ENCODE measurements at places on chromosomes 11 and 22.

GRCh38 chr22:45268958-45269844 lies 15.5 kb upstream of the UPK3A start:
- peak; percentile 68 for DNase-seq

DNA sequence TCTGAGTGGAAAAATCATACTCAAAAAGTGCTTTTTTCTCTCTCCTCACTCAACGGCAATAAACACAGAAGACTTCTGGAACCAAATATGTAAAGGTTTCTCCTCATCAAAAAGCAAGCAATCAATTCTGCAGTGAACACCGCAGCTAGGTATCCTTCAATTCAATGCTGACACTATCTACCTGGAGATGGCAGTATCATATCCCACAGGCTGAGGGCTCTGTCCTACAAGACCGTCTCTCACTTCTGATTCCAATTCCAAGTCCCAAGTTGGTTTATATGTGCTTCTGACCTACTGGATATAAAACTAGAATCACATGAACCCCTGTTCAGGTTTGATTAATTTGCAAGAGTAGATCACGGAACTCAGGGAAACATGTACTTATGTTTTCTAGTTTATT lies 59.7 kb upstream of the LUZP2 start:
- DNase-seq, result no peak

GRCh38 chr11:17898782-17899181 lies 114.1 kb downstream of the SERGEF start:
- no peak for DNase-seq

DNA sequence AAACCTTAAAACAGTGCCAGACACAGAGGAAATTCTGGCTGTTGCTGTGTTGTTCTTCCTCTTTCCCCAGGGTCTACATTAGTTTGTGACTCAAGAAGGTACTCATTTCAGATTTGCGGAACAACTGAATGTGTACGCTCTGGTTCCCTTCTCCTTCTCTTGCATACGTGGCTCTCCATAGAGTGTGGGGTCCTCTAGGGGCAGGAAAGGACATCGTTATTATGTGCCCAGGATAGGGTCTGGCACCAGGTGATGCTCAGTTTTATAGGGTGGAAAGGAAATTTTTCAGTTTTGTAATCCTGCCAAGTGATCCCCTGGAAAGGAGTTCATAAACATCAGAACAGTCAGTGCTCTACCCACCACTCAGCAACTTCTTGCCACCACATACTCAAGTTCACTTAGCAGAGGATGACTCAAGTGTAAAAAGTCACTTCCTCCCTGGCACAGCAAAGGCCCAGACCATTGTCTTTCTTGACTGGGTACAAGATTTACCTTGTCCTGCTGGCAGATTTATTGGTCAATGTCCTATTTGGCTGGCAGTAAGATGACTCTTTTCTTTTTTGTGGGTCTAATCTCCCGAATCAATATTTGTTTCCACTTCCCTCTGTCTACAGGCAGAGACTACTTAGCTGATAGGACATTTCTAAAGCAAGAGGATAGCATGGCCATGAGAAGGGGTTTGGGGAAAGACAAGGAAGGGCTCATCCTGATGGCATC lies 246.0 kb upstream of the TENM4 start:
- no peak for DNase-seq

DNA sequence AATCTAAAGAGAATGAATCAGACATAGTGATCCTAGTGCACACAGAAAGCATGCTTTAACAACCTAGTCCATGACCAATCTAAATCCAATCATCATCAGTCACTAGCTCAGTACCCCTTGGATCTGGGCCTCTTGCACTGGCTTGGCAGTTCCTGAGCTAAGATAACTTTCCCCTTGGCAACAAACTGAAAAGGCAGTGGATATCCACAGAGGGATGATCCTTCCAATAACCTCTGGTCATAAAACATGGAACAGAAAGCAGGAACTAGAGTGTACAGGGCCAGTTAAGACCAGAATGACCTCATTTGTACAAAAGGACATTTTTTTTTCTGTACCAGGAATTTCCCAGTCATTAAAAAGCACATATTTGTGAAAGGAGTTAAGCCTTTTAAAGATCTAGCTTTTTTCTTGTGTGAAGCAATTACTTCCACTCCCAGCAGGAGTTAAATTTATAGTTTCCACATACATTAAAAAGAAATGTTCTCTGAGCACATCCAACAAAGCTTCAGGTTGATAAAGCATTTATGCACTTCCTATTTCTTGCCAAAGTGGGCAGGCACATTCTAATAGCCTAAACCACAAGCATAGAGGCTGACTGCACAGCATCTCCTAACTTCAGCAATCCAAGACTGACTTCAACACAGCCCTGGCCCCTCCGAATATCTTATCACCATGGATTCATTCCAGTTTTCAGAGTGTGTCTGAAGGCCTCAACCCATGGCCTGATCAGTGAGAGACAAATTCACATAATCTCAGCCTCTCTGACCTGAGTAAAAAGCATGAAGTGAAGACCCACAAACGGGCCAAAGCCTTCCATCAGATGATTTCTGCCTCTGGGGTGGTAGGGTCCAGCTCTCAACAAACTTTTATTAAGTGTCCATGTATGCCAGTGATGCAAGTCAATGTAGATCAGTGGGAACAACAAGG lies 29.9 kb downstream of the GUCY1A2 start:
- no peak for DNase-seq

DNA sequence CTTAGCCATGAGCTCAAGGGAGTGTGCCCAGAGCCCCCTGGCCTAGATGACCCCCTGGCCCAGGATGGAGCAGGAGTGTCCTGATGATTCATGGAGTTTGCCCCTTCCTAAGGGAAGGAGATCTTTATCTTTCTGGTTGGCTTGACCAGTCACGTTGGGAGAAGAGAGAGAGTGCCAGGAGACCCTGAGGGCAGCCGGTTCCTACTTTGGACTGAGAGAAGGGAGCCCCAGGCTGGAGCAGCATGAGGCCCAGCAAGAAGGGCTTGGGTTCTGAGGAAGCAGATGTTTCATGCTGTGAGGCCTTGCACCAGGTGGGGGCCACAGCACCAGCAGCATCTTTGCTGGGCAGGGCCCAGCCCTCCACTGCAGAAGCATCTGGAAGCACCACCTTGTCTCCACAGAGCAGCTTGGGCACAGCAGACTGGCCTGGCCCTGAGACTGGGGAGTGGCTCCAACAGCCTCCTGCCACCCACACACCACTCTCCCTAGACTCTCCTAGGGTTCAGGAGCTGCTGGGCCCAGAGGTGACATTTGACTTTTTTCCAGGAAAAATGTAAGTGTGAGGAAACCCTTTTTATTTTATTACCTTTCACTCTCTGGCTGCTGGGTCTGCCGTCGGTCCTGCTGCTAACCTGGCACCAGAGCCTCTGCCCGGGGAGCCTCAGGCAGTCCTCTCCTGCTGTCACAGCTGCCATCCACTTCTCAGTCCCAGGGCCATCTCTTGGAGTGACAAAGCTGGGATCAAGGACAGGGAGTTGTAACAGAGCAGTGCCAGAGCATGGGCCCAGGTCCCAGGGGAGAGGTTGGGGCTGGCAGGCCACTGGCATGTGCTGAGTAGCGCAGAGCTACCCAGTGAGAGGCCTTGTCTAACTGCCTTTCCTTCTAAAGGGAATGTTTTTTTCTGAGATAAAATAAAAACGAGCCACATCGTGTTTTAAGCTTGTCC lies 14.3 kb downstream of the ADORA2A start:
- no peak for DNase-seq

DNA sequence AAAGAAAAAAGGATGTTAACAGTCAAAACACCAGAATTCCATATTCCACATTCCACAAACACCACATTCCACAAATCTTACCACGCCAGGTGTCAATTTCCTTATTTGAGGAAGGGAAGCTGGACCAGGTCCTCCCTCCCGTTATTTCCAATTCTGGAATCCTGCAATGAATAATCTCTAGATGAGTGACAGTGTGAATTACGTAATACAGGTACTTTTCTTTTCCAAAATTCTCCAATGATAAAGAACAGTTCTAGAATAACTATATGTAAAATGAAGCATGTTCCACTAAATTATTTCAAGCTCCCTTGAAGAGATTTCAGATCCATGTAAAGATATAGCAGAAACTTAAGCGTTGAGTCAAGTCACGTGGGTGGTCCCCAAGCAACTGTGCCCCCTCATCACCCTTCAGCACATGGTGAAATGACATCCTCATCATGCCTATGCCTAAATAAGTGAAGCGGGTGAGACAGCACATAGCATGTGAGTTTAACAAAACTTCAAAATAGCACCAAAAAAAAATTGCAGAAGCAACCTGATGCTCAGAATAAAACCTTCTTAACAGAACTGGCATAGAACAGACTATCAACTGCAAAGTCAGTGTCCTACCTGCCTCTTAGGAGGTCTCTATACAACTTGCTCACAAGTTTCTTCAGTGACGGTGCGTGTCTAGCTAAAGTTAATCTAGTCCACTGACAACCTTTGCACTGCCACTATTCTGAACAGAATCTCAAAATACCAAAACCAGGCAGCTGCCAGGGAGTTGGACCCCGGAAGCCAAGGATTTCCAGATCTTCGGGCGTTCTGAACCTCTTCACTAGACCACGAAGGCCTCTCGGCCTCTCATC lies 876 bp downstream of the NFRKB start:
- no peak for DNase-seq

GRCh38 chr11:77472991-77473800 lies 698 bp downstream of the PAK1 start:
- DNase-seq, result no peak

GRCh38 chr22:33848251-33848650 lies 72.0 kb downstream of the LARGE1 start:
- DNase-seq, result no peak

DNA sequence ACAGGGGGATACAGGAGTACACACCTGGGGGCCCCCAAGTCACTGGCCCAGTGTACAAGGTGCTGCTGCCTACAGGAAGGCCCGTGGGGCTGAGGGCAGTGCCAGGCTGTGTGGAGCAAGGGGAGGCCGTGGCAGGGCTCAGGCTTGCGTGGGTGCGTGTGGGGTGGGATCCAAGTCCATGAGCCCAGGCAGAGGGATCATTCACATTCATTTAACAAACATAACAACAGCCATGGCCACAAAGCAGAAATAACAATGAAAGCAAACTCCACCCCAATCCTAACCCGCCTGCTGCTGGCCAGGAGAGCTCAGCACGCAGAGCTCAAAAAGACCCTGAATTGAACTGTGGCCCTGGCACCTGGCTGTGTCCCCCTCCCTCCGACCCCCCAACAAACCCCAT lies 17.0 kb upstream of the SCGB1A1 start:
- no peak for DNase-seq

- DNase-seq, result no peak
These were observed 84.5 kb downstream of the ISX start for GRCh38 chr22:35150183-35151107.

GRCh38 chr22:26643418-26644100 lies 13.8 kb upstream of the MIAT start:
- no peak for DNase-seq

GRCh38 chr11:62547691-62548281 lies 1.2 kb upstream of the AHNAK start:
- no peak for DNase-seq

DNA sequence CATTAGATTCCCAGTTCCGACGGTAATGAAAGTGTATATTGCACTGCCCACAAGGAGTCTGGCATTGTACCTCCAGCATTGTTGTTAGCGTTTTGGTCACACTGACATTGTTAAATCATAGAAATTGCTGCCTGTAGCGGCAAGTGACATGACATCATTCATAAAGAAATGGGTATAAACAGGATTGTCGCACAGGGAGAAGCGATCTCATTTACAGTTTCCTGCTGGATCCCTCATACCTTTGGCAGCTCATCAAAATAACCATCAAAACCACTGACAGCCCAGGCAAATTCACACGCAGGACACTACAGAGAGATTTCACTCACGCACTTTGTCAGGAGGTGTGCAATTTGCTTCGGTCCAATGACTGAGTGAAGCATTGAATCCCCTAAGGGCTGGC lies 3.5 kb downstream of the HTR3B start:
- no peak for DNase-seq

- no peak for DNase-seq
These were observed 173.3 kb downstream of the FAM76B start for GRCh38 chr11:95616256-95616804.

DNA sequence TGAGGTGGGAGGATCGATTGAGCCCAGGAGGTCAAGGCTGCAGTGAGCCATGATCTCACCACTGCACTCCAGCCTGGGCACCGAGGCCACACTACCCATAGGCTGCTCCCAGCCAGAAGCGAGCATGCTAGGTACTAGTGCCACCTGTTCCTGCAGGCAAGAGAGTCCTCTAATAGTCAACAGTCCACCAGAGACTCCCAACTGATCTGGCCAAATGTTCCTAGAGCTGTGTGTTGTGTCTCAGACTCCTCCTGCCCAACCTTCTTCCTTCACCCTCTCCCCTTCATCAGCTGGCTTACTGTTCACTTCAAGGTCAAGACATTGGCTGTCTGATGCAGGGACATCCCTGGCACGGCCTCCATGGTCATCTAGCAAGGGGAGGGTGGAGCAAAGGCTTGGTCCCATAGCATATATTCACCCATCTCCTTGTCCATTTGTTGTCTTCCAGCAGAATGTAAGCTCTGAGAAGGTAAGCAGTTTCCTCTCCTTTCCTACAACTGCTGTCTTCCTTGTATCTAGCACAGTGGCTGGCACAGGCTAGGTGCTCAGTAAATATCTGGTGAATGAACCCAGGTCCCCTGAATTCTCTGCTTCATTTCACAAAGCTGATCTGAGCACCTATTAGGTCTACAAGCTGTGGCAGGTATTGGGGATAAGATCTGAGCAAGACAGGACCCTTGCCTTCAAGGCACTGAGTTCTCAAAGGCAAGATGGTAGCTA lies 126.2 kb upstream of the SERPIND1 start:
- DNase-seq, result no peak
